Stimulated activated CD8-positive, alpha-beta memory T cell treated with anti-CD3 and anti-CD28 coated beads, Interleukin-2, amount 100 ng/mL, for 1 hour (primary cell): ENCODE measurements at places on chromosomes 13 and 19.
A peak's percentile ranks its signal among the peaks of the same experiment; 100 is the strongest.

- DNase-seq = peak; percentile 56
These were observed 9.4 kb downstream of the OCEL1 start for GRCh38 chr19:17235300-17235970.

DNA sequence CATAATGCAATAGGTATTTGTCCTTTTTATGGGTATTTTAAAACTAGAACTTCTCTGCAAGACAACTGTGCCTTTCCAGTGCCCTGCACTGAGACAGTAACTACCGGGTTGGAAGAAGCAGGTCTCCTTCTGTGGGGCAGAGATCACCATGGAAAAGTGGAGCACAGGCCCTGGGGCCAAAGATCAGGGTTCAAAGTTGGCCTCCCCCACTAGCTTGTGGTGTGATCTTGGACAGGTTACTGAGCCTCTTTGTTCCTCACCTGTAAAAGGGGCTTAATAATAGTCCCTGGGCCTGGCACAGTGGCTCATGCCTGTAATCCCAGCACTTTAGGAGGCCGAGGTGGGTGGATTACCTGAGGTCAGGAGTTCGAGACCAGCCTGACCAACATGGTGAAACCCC, 68.3 kb downstream of the CEBPG start:
- DNase-seq = no peak

DNA sequence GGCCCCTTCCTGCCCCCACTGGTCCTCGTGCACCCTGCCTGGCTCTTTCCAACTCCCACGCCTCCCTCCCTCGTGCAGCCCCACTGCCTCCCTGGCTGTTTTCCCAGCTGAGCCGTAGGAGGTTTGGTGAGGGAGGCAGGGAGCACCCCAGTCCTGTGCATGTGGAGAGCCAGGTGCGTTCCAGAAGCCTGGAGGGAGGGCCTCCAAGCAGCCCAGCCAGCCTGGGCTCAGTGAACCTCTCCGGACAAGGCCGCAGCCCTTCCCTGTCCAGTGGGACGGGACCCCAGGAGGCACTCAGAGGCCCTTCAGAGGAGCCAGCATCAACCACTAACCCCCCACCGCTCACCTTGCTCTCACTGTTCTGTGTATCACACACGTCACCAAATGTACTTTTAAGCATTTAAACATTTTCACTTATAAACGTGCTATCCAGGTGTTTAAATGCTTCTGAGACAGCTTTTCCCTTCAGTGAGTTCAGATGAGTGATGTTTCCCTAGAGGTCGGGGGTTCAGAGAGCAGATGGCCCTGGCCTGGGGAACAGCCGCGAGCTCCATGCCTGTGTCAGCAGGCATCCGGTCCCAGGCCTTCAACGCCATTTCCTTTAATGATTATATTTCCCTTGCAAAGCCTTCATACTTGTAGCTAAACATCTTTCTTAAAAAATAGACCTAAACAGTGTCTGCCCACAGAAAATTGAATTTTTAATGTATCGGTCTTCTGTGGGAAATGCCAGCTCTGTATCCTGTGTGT, 122.6 kb downstream of the ATP11A start:
- no peak for DNase-seq

- DNase-seq = no peak
These were observed 26.0 kb downstream of the FPR3 start for GRCh38 chr19:51820831-51821446.
